ENCODE measurements at places on chromosomes 4 and X.

DNA sequence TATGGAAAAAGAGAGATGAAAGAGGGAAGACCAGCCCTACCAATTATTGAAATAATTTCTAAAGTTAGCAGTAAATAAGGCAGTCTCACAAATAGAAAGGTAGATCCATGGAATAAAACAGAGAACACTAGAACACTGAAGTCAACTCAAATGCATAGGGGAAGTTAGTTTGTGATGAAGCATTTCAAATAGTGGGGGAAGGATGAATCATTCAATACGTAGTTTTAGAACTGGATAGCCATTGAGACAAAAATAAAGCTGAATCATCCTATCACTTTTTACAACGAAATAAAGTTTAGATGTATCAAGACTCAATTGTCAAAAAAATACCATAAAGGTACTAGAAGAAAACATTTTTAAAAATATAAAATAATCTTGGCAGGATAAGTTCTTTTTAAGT, 143.2 kb upstream of the DGKK start:
- DNase-seq = no peak

DNA sequence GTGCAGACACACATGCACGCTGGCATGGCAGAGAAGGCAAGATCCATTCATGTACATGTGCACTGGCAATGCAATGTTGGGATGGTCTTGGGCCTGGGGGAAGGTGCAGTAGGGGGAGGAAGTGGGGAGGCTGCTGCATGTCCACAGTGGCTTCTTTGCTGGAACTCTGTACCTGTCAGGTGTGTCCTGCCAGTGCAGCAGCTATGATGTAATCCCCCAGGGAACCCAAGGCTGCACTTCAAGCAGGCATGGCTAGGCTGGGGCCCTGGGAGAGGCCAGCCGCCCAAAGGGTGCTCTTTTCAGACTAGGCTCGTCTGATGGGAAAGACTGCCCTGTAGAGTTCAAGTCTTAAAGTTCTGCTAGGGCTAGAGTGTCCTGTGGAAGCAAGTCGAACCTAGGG, 1304.0 kb downstream of the FAM133A start:
- no peak for DNase-seq

DNA sequence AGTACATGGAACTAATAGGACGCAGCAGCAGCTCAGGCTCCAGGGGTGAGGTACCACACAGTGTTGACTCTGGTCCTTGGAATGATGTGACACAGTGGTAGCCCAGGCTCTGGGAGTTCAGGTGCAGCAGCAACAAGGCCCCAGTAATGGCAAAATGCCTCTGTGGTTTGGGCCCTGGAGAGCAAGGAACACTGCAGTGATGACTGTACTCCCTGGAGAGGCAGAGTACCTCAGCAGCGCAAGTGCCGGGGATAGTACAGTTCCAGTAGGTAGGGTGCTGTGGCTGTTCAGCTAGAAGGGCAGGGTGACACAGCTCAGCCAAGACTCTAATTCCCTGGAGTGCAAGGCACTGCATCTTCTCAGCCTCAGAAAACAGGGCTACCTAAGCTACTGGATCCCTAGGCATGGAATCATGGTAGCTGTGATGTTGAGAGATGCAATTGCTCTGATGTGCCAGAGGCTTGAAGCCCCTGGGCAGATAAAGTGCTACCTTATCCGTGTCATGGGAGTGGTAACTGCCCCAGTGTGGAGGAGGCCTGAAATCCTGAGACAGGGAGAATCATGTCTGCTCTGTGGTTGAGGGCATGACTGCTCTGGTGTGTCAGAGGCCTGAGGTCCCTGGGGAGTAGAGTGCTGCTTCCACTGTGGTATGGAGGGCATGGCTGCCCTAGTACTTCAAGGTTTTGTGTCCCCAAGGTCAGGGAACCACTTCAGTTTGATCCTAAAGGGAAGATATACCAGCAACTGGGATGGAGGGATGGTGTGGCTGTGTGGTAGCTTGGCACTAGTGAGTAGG, 55.2 kb downstream of the AREG start:
- no peak for DNase-seq

DNA sequence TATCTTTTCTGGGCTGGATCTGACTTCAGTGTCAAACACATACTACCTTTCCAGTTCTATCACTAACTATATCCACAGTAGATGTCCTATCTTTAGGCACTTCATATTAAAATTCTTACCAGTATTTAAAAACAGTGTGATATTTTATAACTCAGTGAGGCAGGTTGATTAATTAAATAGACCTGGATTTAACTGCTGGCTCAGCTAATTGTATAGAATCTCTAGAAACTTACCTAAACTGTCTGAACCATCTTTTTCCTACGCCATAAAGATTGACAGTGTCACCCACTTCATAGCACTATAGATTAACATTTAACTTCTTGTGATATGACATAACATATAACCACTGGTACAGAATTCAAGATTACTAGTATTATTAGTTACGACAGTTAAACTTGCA, 935.3 kb downstream of the FAT4 start:
- DNase-seq = no peak

- DNase-seq = no peak
Observed at GRCh38 chrX:103215425-103215991, 600 bp downstream of the BEX4 start.

GRCh38 chr4:164606478-164606877, 147.5 kb upstream of the SMIM31 start:
- DNase-seq = no peak

DNA sequence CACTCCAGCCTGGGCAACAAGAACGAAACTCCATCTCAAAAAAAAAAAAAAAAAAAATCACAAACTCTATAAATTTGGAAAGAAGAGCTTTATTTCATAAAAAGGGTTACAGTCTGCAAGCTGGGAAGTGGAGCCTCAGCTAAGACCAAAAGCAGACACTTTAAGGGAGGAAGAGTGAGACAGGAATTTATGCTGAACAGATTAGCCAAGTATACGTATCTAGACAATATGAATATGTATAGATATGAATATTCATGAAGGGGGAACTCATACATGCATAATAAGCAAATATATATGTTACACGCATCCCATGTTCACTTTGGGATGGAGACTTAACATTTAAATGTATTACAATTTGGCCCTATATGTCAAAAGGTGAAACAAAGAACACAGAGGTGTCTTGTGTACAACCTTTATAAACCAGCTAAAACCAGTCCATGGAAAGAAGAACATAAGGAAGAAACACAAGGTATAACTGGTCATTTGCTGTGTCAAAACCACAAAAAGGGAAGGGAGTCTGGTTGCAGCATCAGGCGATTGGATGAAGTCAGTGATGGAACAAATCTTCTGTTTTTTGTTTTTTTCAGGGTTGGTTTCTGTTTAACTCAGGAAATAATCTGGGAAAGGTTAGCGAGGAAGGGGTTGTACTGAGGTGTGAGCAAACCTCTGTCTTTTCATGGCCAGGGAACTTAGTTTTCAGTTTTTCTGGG, 130.0 kb upstream of the MAOA start:
- no peak for DNase-seq

- no peak for DNase-seq
Observed at GRCh38 chr4:1683736-1684505, at the start of gene FAM53A. FAM53A (minus strand) TSS chr4:1684313; CDS start chr4:1668741, 15,572 bp downstream.

GRCh38 chrX:136747003-136747986, 33.4 kb downstream of the ARHGEF6 start:
- DNase-seq = no peak

- DNase-seq = no peak
Observed at GRCh38 chr4:61511716-61512488, 311.8 kb downstream of the ADGRL3 start.

- no peak for DNase-seq
Observed at GRCh38 chr4:55925241-55925640, 23.5 kb upstream of the CEP135 start.

DNA sequence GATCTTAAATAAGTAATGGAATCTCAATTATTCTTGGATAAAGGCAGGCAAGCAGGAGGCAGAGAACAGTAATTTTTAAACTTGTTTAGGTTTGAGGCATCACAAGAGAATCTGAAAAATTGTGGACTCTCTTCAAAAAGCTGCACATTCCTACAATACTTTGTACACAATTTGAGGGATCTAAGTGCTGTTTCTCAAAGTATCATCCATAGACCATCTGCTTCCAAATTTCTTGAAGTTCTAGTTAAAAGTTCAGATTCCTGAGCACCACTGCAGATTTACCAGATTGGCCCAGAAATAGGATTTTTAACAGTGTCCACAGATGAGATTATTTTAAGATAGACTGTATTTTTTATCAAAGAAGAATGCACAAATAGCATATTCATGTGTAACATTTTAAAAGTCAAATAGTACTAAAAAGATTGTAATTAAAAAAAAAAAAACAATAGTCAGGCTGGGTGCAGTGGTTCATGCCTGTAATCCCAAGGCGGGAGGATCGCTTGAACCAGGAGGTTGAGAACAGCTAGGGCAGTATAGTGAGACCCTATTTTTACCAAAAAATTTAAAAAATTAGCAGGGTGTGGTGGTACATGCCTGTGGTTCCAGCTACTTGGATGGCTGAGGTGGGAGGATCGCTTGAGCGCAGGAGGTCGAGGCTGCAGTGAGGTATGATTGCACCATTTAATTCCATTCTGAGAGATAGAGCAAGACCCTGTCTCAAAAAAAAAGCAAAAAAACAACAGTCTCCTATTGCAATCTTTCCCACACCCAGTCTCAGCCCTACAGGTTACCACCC, 14.2 kb upstream of the FNIP2 start:
- DNase-seq = no peak

DNA sequence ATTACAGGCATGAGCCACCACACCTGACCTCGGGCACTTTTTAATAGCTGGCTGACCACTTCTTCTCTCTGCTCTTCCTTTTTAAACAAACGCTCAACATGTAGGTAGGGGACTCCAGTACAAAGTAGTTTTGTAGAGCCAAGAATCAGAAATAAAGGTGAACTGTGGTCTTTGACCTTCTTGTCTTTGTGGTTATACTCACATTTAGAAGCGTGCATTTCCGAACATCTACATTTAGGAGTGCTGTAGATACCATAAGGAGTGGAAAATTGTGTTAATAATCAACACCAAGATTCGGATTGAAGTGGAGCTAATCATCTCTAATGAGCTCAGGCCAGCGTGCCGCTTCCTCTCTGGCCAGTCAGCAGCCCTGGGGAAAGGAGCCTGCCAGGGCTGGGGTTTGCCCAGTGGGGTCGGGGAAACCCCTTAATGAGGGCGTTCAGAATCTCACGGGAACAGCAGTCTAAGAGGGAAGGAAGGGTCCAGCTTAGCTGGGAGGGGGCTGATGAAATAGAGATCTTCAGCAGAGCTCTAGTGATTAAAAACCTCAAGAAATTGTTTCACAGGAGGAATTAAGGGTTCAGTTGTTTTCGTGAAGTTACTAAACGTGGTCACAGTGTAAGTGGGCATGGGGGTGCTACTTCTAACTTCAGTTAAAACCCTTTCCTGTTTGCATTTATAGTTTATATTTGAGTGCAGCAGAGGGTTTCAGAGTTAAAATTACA, 81.2 kb downstream of the GAB1 start:
- DNase-seq = no peak

DNA sequence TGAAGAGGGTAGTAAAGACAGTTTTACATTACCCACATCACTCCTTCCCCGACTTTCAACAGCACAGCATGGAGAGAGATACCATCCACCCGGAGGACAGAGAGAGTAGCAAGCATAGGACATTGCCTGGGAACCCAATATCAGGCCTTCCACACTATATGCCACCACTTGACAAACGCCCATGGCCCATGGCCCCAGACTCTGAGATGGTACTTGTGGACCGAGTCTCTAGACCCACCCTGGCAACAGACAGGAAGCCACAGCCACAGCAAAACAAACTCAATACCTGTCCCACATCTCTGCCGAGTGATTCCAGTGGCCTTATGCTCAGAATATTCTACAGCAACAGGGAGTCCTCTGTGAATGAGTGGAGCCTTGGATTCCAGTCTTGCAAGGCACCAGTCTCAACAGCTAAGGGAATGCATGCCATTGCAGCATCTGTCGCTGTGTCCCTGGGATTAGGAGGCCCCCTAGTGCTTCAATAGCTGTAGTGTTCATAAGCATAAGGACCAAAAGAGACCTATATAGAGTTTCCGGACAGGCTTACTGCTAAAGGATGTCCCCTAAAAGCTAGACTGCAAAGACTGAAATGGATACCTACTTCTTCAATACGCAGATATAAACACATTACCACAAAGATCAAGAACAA, 14.7 kb upstream of the CT55 start:
- no peak for DNase-seq

DNA sequence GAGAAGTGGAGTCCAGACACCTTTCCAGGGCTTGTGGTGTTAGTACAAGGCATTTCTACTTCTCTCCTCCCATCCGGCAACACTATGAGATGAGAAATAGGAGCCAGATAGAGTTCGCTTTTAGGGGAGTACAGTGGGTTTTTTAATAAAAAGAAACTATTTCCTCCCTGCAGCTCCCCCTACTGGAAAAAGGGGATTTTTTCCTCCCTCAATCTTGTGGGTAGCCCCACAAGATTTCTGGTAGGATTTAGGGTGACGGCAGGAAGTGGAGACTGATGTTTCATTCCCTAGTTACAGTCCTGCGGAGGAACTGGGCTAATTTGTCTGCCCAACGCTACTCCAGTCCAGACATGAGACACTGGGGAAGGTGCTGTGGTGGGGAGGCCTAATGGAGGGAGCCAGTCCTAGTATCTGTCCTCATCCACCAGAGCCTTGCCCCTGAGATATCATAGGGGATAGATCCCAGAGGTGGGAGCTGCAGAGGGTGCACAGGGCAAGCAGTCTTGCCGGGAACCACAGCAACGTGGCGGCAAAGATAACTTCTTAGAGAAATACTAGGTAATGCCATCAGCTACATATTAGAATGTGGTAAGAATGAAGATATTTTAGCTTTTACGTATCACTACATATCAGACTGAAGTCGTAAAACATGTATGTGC, 45.5 kb upstream of the PRKG2 start:
- DNase-seq = no peak

GRCh38 chr4:77845400-77845799, 17.2 kb upstream of the MRPL1 start:
- no peak for DNase-seq

GRCh38 chr4:56892691-56893090, 15.0 kb upstream of the REST start:
- no peak for DNase-seq
